Hepatocyte (in vitro differentiated cells): ENCODE measurements at places on chromosomes 13 and 19. TPM values are rescaled to one million over a fixed set of nuclear protein-coding genes. Genes with fewer than 3 reads are reported as not detected.

TNFSF13B gene
- total RNA-seq, result 0.48 and 1.6 TPM in 2 replicates

APC2 gene
- total RNA-seq, result 0.24 and 1.2 TPM in 2 replicates

ERICH4 gene
- 2.3 and 3.7 TPM in 2 replicates for total RNA-seq

ADM5 gene
- 0.12 and 0.50 TPM in 2 replicates for total RNA-seq

CYP2B6 gene
- 1.2 and 1.7 TPM in 2 replicates for total RNA-seq

CAPN12 gene
- total RNA-seq, result 12.5 and 26.6 TPM in 2 replicates

NCR1 gene
- total RNA-seq, result 0.44 TPM in 1 of 2 replicates, not detected in the other

CDC42EP5 gene
- total RNA-seq, result 43.1 and 46.8 TPM in 2 replicates

EBI3 gene
- 3.0 and 5.9 TPM in 2 replicates for total RNA-seq

GRCh38 chr19:40006273-40006691 is 9.4 kb downstream of the ZNF546 start:
- no peaks in the 10 kb centered on the region for H3K27me3 ChIP-seq
- H3K27ac ChIP-seq, result no peak overlapping the region
- H3K4me3 ChIP-seq, result no peak overlapping the region
- no peak for DNase-seq

DNA sequence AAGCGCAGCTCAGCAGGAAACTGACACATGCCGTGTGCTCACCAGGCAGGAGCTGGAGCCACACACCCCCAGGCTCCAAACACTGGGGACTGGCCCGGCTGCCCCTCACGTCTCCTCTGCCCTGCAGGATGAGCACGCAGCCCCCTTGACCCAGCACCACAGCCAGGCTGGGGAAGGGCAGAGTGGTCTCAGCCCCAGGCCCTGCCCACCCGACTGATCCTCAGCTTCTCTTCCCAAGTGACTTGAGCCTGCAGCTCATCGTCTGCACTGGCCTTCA is 20.3 kb downstream of the GRTP1 start:
- H3K27ac ChIP-seq, result no peak overlapping the region
- no peak for DNase-seq
- no peak overlapping the region for H3K4me3 ChIP-seq

DNA sequence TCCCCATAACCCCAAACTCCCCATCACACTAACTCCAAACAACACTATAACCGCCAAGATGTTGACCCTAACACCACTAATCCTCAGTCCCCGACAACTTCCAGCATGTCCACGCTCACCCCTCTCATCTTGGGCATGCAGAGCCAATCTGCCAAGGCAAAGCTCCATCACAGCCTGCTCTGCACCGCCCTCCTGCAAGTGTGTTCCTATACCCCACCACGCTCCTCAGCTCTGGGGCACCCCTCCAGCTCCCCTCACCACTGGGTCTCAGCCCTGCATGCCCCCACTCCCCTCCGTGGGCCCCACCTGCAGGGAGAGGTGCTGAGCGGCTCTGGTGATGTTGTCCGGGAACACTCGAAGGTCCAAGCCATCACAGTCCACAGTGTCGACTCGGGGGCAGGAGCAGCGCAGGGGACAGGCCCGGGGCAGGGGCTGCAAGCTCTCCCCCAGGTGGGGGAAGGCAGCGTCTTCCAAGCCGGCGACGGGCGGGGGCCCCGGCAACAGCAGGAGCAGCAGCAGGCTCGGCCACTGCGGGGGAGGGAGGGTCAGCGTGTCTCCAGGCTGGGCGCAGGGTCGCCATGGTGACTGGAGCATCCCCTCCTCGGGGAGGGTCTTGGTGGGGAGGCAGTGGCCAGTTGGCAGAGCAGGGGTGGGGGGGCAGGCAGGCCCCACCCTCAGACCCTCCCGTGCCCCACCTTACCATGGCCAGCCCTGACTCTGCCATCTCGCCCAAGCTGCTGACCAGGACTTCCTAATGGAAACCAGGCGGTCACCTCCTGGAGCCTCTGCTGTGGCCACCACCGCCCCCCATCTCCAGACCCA is 527 bp downstream of the PODNL1 start:
- no peak overlapping the region for H3K4me3 ChIP-seq
- no peak for DNase-seq
- no peaks in the 10 kb centered on the region for H3K27me3 ChIP-seq
- no peaks in the 10 kb centered on the region for H3K4me1 ChIP-seq

GRCh38 chr13:80249516-80250212 is 91.3 kb downstream of the SPRY2 start:
- no peak overlapping the region for H3K27ac ChIP-seq
- no peaks in the 10 kb centered on the region for H3K36me3 ChIP-seq
- H3K27me3 ChIP-seq, result no peaks in the 10 kb centered on the region
- no peak overlapping the region for H3K4me3 ChIP-seq

DNA sequence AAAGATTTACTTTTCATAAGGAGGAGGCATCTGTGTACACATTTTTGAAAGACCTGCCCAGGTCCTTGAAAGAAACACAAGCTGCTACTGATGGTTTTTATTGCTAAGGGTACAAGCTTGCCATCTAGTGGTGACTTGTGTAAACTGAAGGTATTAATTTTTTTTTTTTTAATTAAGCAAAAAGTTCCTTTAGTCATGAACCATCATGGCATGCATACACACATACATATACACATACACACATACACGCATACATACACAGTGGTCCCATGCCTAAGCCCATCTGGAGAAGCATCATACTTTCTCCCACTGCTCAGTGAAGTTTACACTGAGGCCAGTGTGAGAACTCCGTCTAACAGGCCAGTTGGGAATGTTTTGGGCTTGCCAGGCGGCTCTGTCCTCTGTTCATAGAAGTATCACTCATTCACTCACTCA is 312.5 kb downstream of the DCLK1 start:
- no peak overlapping the region for H3K4me3 ChIP-seq
- H3K36me3 ChIP-seq, result no peaks in the 10 kb centered on the region
- no peak overlapping the region for H3K27ac ChIP-seq
- H3K27me3 ChIP-seq, result no peaks in the 10 kb centered on the region
- H3K4me1 ChIP-seq, result peaks cover 8% of the 10 kb centered on the region

- no peak overlapping the region for H3K4me3 ChIP-seq
- H3K27ac ChIP-seq, result no peak overlapping the region
- H3K36me3 ChIP-seq, result no peaks in the 10 kb centered on the region
Observed at GRCh38 chr19:38993271-38993670, 17.7 kb upstream of the FBXO17 start.

- peak; percentile 78 for DNase-seq
- H3K4me1 ChIP-seq, result no peaks in the 10 kb centered on the region
- H3K27ac ChIP-seq, result no peak overlapping the region
- H3K27me3 ChIP-seq, result no peaks in the 10 kb centered on the region
Observed at GRCh38 chr19:45798995-45799517, 6.4 kb upstream of the DMWD start.

DNA sequence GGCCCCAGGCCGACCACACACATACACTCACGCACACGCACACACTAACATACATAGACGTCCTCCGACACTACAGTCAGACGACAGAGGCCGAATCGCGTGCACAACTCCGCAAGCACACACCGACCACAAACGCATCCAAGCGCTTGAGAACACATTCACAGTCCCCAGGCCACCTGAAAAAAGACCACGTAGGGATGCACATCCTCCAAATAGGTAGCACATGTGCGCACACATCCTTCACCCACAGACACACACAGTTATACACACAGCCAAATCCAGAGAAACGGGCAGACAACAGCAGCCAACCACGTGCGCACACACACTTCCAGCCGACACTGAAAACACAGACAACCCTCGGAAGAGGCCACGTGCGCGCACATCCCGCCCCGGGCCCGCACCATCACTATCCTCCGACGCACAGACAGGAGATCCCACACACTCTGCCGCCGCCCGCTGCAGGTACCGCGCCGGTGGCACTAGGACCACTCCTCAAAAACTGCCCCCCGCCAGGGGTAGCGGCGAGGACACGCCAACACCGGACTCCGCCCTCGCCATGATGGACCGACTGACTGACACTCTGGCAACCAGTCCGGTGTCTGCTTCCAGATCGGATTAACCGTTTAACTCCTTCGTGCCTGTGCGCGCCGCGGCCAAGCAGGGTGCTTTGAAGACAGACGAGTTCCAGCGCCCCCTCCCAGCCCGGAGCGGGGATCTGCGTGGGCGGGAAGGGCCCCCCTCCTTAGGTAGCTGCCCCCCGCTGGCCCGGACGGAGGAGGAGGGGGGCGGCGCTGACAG is 493 bp upstream of the PDE4A start:
- H3K36me3 ChIP-seq, result no peaks in the 10 kb centered on the region
- peaks cover 20% of the 10 kb centered on the region for H3K4me1 ChIP-seq
- no peak overlapping the region for H3K27ac ChIP-seq
- no peak overlapping the region for H3K4me3 ChIP-seq

- no peaks in the 10 kb centered on the region for H3K27me3 ChIP-seq
- H3K27ac ChIP-seq, result peak overlapping the region; percentile 42
- H3K4me1 ChIP-seq, result peaks cover 12% of the 10 kb centered on the region
- H3K36me3 ChIP-seq, result no peaks in the 10 kb centered on the region
- peak; percentile 58 for DNase-seq
- H3K4me3 ChIP-seq, result peak overlapping the region; percentile 77
Observed at GRCh38 chr19:38389101-38389925, 816 bp downstream of the SPRED3 start.

DNA sequence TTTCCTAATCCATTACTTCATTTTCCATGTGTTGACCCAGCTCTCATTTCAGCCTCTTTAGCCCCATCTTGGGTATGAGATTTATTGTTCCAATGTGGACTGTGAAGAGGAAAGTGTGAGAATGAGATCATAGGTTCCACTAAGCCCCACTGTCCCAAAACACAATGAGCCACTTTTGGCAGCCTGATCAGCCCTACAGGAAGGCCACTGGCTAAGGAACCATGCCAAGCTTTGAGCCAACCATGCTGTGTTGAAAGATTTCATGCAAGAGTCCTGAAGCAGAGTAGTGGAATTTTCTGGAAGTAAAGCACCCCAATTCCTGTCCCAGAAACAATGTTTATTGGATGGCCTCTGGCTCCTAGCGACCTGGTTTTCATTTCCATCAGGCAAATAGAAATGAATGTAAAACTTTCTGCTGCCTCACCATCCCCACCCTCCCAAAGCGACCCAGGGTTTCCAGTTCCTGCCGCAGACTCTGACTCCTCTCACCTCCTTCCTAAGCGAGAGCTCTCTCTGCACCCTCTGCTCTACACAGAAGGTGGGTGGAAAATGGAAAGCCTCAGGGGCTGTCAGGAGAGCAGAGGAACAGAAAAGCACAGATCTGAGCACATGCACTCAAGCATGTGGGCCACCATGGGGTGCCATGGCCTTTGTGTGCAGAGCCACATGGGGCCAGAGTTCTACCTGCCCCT is 73.1 kb downstream of the KCTD12 start:
- peak overlapping the region; percentile 1 for H3K27ac ChIP-seq
- no peak overlapping the region for H3K4me3 ChIP-seq
- no peaks in the 10 kb centered on the region for H3K4me1 ChIP-seq
- H3K36me3 ChIP-seq, result no peaks in the 10 kb centered on the region
- DNase-seq, result no peak

- peaks cover 25% of the 10 kb centered on the region for H3K4me1 ChIP-seq
- no peak for DNase-seq
- H3K4me3 ChIP-seq, result no peak overlapping the region
- H3K27ac ChIP-seq, result no peak overlapping the region
- H3K27me3 ChIP-seq, result no peaks in the 10 kb centered on the region
Observed at GRCh38 chr19:15304140-15304705, 28.1 kb downstream of the BRD4 start.

DNA sequence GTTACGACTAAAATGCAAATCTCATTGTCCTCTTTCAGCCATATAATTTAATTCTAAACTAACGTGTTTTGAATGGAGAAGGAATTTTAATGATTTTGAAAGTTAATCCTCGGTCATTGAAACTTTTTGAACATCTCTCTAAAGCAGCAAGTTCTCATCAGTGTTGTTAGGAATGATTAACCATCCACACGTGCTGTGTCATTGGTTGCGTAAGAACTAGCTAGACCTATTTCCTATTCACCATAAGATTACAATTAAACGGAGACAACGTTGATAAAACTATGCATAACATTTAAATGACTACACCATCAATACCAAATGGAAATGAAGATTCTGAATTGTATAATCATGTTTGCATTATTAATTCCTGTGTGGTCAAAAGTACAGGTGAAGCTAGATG is 155.6 kb upstream of the IRS2 start:
- H3K27me3 ChIP-seq, result no peaks in the 10 kb centered on the region
- H3K36me3 ChIP-seq, result no peaks in the 10 kb centered on the region
- no peak for DNase-seq
- peaks cover 19% of the 10 kb centered on the region for H3K4me1 ChIP-seq

GRCh38 chr19:47507924-47508553 is 6.8 kb downstream of the NAPA start:
- H3K27ac ChIP-seq, result peak overlapping the region; percentile 94
- DNase-seq, result no peak
- H3K36me3 ChIP-seq, result no peaks in the 10 kb centered on the region
- H3K4me3 ChIP-seq, result no peak overlapping the region
- peaks cover 22% of the 10 kb centered on the region for H3K4me1 ChIP-seq
- no peaks in the 10 kb centered on the region for H3K27me3 ChIP-seq

GRCh38 chr13:28171266-28171665 is 32.9 kb downstream of the PAN3 start:
- DNase-seq, result no peak
- H3K36me3 ChIP-seq, result no peaks in the 10 kb centered on the region
- no peak overlapping the region for H3K27ac ChIP-seq
- no peak overlapping the region for H3K4me3 ChIP-seq
- H3K27me3 ChIP-seq, result no peaks in the 10 kb centered on the region

DNA sequence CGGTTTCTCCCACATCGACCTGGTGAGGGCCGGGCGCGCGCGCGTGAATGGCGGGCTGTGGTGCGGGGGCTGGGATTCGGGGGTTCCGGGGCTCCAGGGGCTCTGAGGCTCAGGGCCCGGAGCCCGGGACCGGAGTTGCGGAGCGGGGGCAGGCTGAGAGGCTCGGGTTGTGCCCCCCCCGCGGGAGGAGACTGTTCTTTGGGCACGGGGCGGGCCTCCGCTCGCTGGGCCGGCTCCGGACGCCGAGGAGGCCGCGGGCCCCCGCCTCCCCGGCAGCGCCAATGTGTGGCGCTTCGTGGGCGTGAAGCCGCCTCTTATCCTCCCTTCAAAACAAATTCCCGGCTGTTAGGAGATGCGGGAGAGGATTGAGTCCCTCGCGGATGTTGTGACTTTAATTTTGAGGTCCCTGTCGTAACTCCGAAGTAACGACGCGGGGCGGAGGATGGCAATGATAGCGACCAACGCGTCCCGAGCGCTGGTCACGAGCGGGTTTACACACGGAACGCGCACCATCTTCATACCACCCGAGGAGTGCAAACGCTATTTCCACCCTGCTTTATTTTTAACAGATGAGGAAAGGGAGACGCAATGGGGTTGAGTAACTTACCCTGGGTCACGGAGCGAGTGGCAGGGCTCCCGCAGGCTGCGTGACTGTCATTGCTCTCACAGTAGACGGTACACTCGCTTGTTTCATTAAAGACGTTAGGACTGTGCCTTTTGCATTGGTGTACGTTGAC is 536 bp downstream of the UBA2 start:
- H3K36me3 ChIP-seq, result no peaks in the 10 kb centered on the region
- H3K27me3 ChIP-seq, result no peaks in the 10 kb centered on the region
- peak overlapping the region; percentile 98 for H3K4me3 ChIP-seq
- peaks cover 18% of the 10 kb centered on the region for H3K4me1 ChIP-seq

DNA sequence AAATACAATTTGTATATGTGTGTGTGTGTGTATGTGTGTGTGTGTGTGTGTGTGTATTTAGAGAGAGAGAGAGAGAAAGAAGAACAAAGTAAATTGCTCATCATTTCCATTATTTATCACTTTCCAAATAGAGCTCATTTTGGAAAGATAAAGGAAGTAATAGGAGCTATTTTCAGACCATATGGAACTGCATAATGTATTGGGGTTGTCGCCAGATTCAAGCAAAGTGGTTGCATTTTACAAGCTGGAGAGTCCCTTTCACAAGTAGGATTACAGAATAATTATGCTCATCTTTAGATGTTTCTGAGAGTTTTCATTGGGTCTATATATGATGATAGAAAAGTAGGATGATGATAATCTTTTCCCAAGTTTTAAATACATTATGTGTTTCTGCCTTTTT is 842.7 kb upstream of the SLC10A2 start:
- no peaks in the 10 kb centered on the region for H3K27me3 ChIP-seq
- no peak overlapping the region for H3K27ac ChIP-seq
- no peak overlapping the region for H3K4me3 ChIP-seq
- no peak for DNase-seq
- H3K36me3 ChIP-seq, result no peaks in the 10 kb centered on the region
- no peaks in the 10 kb centered on the region for H3K4me1 ChIP-seq
